Sigmoid colon (tissue), 7 donors: ENCODE measurements at places on chromosomes 5 and 9. TPM values are rescaled to one million over a fixed set of nuclear protein-coding genes. Genes with fewer than 3 reads are reported as not detected.
A peak's percentile ranks its signal among the peaks of the same experiment; 100 is the strongest.

- H3K36me3 ChIP-seq, result no peaks in the 10 kb centered on the region
- no peak overlapping the region for H3K27ac ChIP-seq
- no peaks in the 10 kb centered on the region for H3K27me3 ChIP-seq
- no peaks in the 10 kb centered on the region for H3K4me1 ChIP-seq
- DNase-seq, result no peak
These were observed 203.3 kb downstream of the ADAMTS12 start for GRCh38 chr5:33688526-33688925.

MZB1 gene
- 3.9 TPM for polyA plus RNA-seq

DNA sequence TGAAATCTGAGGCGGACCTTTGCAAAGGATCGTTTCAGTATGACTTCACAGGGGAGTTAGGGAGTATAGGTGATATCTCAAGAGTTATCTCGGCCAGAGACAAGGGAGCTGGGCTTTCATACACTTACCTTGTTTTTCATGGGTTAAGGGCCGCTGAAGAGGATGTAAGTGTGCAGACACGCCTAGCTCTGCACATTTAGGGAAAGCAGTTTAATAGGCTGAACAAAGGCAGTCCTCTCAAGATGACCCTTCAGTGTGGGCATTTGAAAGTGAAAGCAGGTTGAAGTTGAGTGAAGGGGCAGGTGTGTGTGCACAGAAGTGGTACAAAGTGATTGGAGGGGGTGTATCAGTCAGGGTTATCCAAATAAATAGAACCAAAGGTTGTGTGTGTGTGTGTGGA, 33.1 kb upstream of the PRXL2C start:
- H3K36me3 ChIP-seq, result no peaks in the 10 kb centered on the region
- no peak for DNase-seq
- no peak overlapping the region for H3K27ac ChIP-seq

DNA sequence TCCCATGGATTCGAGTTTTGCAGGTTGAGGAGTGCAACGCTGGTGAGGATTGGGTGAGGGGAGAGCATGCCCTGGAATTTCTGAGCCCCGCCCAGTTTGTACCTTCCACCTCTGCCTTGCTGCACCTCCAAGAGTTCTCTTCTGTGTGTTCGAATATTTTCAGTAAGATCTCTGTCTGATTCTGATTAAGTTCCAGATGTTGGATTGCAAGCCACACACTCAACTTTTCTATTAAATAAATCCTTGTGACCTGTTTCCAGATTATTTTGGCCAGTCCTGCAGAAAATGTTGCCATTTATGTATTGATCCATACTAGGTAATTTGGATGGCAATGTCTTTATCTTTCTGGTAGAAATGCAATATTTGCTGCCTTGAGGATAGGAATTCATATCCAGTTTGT, 54.1 kb downstream of the IL31RA start:
- H3K27ac ChIP-seq, result no peak overlapping the region
- DNase-seq, result no peak
- no peaks in the 10 kb centered on the region for H3K4me1 ChIP-seq
- H3K36me3 ChIP-seq, result no peaks in the 10 kb centered on the region
- no peak overlapping the region for H3K4me3 ChIP-seq
- no peaks in the 10 kb centered on the region for H3K27me3 ChIP-seq

DNA sequence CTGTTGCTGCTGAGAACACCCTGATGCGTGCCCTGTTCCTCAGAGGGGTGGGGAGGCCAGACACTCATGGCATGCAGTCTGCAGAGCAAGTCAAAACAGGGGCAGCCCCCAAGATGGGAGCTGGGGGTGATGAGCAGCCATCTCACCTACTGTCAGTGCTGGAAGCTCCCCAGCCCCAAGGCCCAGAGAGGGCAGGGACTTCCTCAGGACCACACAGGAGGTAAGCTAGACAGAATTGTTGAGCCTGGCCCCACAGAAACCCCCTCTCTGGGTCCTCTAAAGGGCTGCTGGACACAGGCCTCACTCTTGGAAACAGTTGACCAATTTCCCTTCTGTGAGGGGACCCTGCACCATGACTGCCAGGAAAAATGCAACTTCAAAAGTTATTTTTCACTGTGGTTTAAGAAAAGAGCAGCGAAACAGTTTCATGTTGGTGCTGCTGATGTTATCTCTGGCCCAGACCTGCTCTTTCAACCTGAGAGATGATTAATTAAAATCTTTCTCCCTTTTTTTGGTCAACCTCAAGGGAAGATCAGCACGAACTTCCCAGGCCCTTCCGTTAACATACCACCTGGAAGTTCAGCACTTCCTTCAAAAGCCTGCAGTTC, 9.6 kb downstream of the CSF2 start:
- H3K4me3 ChIP-seq, result no peak overlapping the region
- H3K36me3 ChIP-seq, result no peaks in the 10 kb centered on the region

DNA sequence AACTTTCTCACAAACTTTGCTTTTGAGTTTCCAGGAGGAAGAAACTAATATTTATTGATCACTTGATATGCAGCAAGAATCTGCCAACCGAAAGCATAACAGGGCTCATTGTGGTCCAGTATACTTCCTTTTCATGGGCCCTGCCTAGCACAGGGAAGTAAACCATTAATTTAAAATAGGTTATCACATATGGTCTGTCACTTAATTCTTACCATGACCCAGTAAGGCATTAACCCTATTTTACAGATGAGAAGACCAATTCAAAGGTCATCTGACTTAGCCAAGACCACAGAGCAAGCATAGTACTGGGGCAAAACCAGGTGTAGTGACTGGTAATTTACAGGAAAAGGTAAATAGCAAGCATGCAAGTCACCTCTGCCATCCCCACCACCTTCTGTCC, 336.9 kb upstream of the DMAC1 start:
- H3K27ac ChIP-seq, result no peak overlapping the region
- no peak overlapping the region for H3K4me3 ChIP-seq
- no peak for DNase-seq
- no peaks in the 10 kb centered on the region for H3K36me3 ChIP-seq

GRCh38 chr9:109499631-109500410, 1.7 kb upstream of the PTPN3 start:
- H3K4me3 ChIP-seq, result peak overlapping the region; percentile 41
- no peak overlapping the region for H3K27ac ChIP-seq
- no peak for DNase-seq
- no peaks in the 10 kb centered on the region for H3K36me3 ChIP-seq

GRCh38 chr9:108322326-108323098, 533.3 kb downstream of the ACTL7B start:
- DNase-seq, result no peak
- H3K27me3 ChIP-seq, result no peaks in the 10 kb centered on the region
- no peaks in the 10 kb centered on the region for H3K4me1 ChIP-seq
- no peaks in the 10 kb centered on the region for H3K36me3 ChIP-seq

SQSTM1 gene
- 168 TPM for polyA plus RNA-seq

TAF1L gene
- not detected for polyA plus RNA-seq

DNA sequence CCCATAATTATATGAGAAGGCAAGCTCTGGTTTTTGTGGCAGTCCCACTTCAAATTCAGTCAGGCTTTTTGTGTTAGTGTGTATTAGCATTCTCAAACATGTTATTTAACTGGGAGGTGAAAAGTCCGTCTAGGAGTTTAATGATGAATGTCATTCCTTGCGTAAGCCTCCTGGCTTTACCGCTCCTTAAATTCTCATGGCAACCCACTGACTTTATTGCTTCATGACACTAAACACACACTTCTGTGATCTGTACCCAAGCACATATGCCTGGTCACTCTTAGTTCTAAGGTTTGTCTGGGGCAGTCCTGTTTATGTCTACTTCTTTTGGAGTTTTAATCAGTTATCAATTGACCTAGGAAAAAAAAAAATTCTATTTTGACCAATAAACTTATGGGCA, 677.9 kb upstream of the DMAC1 start:
- no peaks in the 10 kb centered on the region for H3K4me1 ChIP-seq
- no peak for DNase-seq
- no peaks in the 10 kb centered on the region for H3K27me3 ChIP-seq
- H3K27ac ChIP-seq, result no peak overlapping the region
- H3K4me3 ChIP-seq, result no peak overlapping the region
- H3K36me3 ChIP-seq, result no peaks in the 10 kb centered on the region

DNA sequence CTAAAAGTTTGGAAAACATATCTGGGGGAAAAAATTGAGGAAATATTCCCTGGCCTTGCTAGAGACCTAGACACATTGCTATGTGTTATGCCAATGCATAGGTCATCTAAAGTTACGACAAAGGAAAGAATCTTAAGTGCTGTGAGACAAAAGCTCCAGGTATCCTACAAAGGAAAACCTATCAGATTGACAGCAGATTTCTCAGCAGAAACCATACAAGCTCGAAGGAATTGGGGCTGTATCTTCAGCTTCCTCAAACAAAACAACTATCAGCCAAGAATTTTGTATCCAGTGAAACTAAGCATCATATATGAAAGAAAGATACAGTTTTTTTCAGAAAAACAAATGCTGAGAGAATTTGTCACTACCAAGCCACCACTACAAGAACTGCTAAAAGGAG, 234.4 kb downstream of the CDH18 start:
- no peaks in the 10 kb centered on the region for H3K36me3 ChIP-seq
- H3K4me1 ChIP-seq, result no peaks in the 10 kb centered on the region
- no peak overlapping the region for H3K4me3 ChIP-seq
- H3K27me3 ChIP-seq, result no peaks in the 10 kb centered on the region
- DNase-seq, result no peak
- H3K27ac ChIP-seq, result no peak overlapping the region

GRCh38 chr9:109316207-109316640, 4.6 kb downstream of the EPB41L4B start:
- no peak for DNase-seq
- peaks cover 12% of the 10 kb centered on the region for H3K27me3 ChIP-seq
- H3K4me1 ChIP-seq, result peaks cover 8% of the 10 kb centered on the region

DNA sequence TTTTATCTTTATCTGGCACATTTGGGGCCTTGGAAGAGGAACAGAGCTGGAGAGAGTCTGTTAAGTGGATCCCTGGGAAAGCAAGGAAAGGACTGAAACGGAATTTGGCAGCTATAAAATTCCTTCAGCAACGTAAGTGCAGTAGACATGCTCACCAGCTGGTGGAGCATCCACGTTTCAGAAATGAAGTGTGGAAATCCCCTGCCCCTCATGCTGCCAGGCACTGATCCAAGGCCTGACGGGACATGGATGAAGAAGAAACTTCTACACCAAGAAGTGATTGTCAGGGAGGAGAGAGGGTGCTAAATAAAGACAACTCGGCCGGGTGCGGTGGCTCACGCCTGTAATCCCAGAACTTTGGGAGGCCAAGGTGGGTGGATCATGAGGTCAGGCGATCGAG, 209.3 kb downstream of the ROR2 start:
- no peak overlapping the region for H3K4me3 ChIP-seq
- DNase-seq, result peak; percentile 93
- peaks cover 17% of the 10 kb centered on the region for H3K36me3 ChIP-seq
- H3K27me3 ChIP-seq, result no peaks in the 10 kb centered on the region
- H3K4me1 ChIP-seq, result peaks cover 24% of the 10 kb centered on the region

DNA sequence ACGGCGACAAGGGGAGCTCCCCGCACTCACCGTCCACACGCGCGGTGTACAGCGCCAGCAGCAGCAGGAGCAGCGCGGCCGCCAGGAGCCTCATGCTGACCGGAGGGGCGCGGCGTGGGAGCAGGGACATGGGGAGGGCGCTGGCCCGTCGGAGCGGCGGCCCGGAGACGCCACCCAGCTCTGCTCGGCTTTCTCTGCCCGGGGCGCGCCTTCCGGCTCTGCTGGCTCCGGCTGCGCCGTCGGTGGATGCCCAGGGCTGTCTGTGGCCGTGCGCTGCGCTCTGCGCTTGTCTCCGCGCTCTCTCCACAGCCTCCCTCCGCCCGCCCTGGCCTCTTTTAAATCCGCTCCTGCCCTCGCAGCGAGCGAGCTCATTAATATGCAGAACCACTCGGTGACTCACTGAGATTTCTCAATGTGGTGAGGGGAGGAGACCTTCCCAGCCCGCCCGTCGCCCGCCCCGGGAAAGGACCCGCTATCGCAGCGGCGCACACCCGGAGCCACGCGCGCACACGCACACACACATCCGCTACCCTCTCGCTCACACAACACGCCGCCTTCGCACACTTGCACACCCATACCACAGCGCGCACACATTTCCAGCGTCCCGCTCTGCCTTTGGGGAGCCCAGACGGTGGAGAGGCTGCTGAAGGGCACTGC, at the start of gene CXCL14:
Gene CXCL14 (minus strand): TSS at position 307 of the 657 bp plus-strand sequence. CDS start 213 bp downstream, at position 94.
- no peak within 1 kb of the TSS for H3K27ac ChIP-seq
- no peaks in the 10 kb centered on the region for H3K36me3 ChIP-seq
- H3K4me3 ChIP-seq, result peak within 1 kb of the TSS; percentile 0
- no peak for DNase-seq

DNA sequence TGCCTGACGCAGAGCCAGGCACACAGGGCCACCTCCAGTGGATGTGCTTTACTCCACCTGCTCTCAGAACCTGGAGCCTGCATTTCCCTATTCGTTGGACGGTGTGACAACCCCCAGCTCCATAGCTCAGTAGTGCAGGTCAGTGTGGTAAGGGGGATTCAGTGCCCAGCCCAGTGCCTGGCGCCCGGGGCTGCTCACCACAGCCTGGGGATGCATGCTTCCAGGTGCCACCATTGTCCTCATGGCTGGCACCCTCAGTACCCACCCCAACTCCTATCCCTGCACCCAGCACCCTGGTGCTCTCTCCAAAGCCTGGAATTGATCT, 32.8 kb upstream of the ADAMTS2 start:
- peak; percentile 35 for DNase-seq
- no peaks in the 10 kb centered on the region for H3K36me3 ChIP-seq
- no peak overlapping the region for H3K4me3 ChIP-seq
- H3K27ac ChIP-seq, result no peak overlapping the region
- no peaks in the 10 kb centered on the region for H3K27me3 ChIP-seq

DNA sequence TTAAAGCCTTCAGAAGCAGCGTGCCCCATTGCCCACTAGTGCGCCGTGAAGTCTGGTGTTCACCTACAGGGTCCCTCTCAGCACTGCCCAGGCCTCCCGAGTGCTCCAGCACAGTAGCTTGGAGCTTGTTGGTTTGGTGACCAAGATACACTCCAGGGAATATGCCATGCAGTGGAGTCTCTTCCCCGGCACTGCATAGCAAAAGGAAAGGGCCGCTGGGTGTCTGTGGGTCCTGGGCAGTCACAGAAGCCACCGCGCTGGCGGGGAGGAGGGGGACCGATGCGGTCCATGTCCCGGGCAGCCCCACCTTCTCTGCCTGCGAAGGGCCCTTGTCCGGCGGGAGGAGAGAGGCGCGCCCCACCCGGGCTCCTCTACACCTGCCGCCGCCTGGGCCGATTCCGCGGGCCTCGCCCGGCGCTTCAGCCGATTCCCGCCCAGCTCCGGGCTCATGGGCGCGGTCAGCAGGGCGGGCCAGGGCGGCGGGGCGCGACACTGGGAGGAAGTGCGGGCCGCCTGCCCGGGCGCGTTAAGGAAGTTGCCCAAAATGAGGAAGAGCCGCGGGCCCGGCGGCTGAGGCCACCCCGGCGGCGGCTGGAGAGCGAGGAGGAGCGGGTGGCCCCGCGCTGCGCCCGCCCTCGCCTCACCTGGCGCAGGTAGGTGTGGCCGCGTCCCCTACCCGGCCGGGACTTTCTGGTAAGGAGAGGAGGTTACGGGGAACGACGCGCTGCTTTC, at the start of gene SYK:
Gene SYK (plus strand): TSS at position 579 of the 732 bp plus-strand sequence. CDS start 42,080 bp downstream, outside the sequence.
- H3K4me3 ChIP-seq, result peak within 1 kb of the TSS; percentile 44
- peak within 1 kb of the TSS; percentile 60 for H3K27ac ChIP-seq
- H3K36me3 ChIP-seq, result no peaks in the 10 kb centered on the region

GRCh38 chr9:138122201-138122600, 244.6 kb downstream of the CACNA1B start:
- DNase-seq, result no peak
- H3K4me3 ChIP-seq, result no peak overlapping the region
- H3K27me3 ChIP-seq, result no peaks in the 10 kb centered on the region
- no peak overlapping the region for H3K27ac ChIP-seq
- no peaks in the 10 kb centered on the region for H3K4me1 ChIP-seq
- no peaks in the 10 kb centered on the region for H3K36me3 ChIP-seq

- H3K36me3 ChIP-seq, result no peaks in the 10 kb centered on the region
- H3K4me3 ChIP-seq, result no peak overlapping the region
- peaks cover 26% of the 10 kb centered on the region for H3K27me3 ChIP-seq
- no peak overlapping the region for H3K27ac ChIP-seq
- H3K4me1 ChIP-seq, result peaks cover 17% of the 10 kb centered on the region
These were observed 3.0 kb downstream of the KIF12 start for GRCh38 chr9:114096041-114096511.
